Endodermal cell (in vitro differentiated cells): ENCODE measurements at places on chromosomes 12 and 14. TPM values are rescaled to one million over a fixed set of nuclear protein-coding genes. Genes with fewer than 3 reads are reported as not detected.

The ATP2A2 gene
- 232 and 235 TPM in 2 replicates for total RNA-seq

DNA sequence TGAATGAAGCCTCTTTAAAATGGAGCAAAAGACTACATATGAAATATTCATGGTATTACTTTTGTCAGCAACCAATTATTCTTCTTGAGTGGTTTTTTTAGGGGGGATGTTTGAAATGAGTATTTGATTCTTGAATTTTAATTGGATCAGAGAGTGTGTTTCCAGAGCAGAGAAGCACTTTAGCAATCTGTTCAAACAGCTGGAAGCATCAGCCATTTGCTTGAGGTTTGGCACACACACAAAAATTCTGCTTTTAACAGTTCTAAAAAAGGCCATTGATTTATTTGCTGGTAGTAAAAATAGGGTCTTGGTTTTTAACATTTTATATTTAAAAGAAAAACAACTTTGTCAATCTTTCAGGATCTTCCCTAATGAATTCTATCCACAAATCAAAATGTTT is 292.7 kb downstream of the LRFN5 start:
- DNase-seq: no peak
- H3K27me3 ChIP-seq: no peaks in the 10 kb centered on the region
- no peak overlapping the region for H3K4me3 ChIP-seq

DNA sequence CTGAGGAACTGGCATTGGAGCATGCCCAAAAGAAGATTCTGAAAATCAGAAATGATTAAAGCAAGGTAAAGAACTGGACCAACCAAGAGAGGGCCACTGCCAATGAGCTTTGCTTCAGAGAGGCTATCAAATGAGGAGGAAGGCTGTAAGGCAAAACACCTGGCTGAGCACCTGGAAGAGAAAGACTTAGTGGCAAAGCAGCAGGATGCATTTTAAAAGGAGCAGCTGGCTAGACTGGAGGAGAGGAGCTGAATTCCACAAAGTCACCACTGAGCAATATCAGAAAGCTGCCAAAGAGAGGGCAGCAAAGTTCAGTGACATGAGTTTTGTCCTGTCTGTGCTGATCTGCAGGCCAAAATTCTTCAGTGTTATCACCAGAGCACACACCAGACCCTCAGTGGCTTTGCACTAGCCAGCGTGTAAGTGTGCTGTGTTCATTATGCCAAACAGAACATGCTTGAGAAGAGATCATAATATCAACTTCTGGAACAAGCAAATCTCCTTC is 338.7 kb downstream of the TRHDE start:
- no peak overlapping the region for H3K27ac ChIP-seq
- no peak overlapping the region for H3K4me3 ChIP-seq
- no peaks in the 10 kb centered on the region for H3K36me3 ChIP-seq
- H3K27me3 ChIP-seq: no peaks in the 10 kb centered on the region

- H3K4me3 ChIP-seq: no peak overlapping the region
- no peak overlapping the region for H3K27ac ChIP-seq
- no peaks in the 10 kb centered on the region for H3K4me1 ChIP-seq
- H3K36me3 ChIP-seq: no peaks in the 10 kb centered on the region
- no peak for DNase-seq
- no peaks in the 10 kb centered on the region for H3K27me3 ChIP-seq
These were observed 43.2 kb upstream of the PHC1 start for GRCh38 chr12:8871068-8871467.

DNA sequence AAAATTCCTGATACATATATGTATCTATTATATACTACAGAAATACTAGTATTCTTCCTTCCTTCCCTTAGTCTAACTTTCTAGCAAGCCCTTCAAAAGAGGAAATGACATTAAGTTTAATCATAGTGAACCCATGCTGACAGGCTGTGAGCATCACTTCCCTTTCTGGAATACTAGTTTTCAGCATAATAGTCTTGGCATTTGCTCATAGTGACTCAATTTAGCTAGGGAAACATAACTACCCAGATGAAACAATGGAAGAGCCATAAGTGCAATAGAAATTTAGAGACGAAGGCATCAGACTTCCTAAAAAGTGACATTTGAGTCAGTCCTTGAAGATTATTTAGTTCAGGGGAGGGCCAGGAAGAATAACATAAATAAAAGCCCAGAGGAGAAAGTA is 184.5 kb upstream of the CRY1 start:
- no peak for DNase-seq
- H3K36me3 ChIP-seq: no peaks in the 10 kb centered on the region
- peaks cover 40% of the 10 kb centered on the region for H3K27me3 ChIP-seq
- peaks cover 5% of the 10 kb centered on the region for H3K4me1 ChIP-seq
